KG1 (cell line): ENCODE measurements at places on chromosomes 4 and X.

GRCh38 chrX:5176766-5177165 is 1051.9 kb downstream of the NLGN4X start:
- no peak for DNase-seq

DNA sequence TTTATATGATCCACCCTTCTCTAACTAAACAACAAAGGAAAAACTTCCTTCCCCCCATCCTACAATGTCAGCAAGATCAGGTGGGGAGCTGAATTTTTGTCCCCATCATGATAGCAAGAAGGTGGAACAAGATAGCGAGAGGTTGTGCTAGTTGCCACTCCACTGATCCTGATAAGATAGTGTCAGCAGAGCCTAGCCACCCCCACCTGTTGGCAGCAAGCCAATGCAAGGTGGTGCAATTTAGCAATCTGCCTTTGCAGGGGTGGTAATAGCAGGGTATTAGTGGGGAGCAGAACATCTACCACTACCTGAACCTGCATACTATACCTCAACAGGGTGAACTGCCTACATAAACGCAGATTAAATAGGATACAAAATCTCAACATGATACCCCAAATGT is 80.2 kb upstream of the MAMLD1 start:
- no peak for DNase-seq

- DNase-seq = no peak
Measured at GRCh38 chr4:153476829-153477574, 10.8 kb downstream of the TMEM131L start.

DNA sequence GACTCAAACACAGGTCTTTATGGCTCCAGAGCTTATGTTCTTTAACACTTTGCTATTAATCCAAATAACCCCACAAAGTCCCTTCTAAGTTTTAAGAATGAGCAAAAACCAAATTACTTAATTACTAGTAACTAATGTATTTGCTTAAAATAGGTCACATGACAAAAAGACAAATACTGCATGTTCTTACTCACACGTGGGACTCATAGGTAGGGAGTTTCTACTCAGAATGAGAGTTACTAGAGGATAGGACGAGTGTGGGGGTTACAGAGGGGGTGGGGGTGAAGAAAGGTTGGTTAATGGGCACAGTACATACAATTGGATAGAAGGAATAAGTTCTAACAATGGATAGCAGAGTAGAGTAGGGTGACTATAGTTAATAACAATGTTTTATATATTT is 5.8 kb downstream of the RPS6KA3 start:
- no peak for DNase-seq

DNA sequence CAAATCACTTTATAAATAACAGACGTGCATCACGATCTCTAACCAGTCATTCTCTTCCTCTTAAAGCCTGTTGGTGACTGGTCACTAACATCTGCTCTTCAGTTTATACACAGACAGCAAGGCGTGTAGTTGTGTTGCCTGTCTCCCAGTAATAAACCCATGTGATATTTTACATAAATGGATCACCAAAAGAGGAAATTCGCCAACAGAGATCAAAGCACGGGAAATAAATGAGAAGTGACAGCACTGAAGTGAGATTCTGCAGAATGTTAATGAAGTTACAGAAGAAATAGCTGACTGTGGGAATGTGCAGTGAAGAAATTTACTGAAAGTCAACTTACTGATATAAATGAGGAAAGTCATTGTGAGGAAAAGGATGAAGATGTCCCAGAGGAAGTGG is 47.0 kb downstream of the AFF1 start:
- DNase-seq = no peak

DNA sequence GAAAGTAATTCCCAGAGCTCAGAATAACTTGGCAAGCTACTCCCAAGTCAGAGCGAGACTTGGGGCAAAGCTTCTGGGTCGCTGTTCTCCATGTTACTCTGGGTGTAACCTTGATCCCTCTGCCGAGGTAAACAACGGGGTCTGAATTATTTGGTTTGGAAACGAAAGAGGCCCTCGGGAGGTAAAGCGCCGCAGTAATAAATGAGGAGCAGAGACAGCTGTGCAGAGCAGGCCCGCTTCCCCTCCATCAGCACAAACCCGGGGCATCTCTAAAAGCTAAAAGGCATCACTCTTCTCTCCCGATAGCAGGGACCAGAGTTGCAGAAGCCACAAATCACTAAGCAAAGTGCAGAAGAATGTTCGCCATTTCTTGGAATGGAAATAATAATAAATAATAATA is 561.5 kb downstream of the BCOR start:
- no peak for DNase-seq

DNA sequence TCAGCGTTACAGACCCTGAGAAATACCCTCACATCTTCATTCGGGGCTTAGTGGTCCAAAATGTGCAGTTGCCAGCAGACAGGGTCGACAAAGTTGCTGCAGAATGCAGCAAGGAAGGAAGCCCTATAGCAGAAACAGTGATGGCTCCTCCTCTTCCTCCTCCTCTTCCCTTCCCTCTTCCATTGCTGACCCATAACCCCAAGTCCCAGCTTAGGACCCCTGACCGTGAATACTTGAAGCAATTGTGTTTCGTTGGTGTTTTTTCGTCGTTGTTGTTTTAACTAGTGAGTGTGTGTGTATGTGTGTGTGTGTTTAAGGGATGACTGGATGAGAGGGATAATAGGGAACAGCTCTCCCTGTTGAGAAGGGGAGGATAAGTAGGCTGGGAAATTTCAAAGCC is 69.5 kb downstream of the SLAIN2 start:
- no peak for DNase-seq

GRCh38 chrX:82648062-82648461 is 860.0 kb upstream of the POU3F4 start:
- DNase-seq = no peak

- no peak for DNase-seq
Measured at GRCh38 chr4:15703439-15703838, 574 bp downstream of the BST1 start.

DNA sequence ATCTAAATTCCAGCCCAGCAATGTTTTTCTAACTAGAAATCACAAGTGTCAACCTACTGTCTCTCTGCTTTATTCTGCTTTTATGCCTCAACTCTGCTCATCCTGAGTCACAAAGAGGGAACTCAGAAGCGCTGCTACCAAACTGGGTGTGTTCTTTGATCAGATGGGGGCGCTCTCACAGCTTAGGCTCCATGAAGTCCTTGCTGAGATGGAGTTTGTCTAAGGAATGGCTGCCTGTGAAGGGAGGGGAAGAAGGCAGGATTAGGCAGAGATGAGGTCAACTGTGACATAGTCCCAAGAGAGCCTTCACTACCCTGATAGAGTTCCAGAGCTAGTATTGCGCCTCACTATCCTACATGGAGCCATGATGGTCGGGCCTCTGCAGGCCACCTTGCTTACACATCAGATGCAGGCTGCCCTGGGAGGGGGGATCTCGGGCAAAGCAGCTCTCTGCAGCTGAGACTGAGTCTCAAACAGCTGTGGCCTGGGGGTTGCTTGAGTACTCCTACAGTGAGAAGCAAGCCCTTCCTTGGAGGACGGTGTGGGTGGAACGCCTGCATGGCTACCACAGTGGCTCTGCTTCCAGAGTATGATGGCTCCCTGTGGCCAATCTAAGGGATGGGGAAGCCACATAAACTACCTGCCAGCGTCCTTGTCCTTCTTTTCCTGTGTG is 219.9 kb downstream of the CCNG2 start:
- DNase-seq = no peak

DNA sequence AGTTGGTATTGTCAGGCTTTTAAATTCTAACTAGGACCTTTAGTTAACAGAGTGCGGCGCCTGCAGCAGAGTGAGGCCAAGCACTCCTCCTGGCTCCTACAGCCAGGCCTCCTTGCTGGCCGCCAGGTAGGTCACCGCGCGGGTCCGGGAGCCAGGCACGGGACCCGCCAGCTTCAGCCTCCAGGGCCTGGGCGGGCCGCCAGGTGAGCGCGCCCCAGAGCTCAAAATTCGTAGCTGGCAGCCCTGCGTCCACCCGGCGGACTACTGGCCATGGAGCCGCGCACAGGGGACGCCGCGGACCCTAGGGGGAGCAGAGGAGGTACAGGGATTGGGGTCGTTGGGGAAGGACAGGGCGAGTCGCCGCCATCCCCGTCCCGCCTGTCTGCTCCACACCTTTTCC is at the start of gene MAGIX:
TSS of gene MAGIX (plus strand) at position 139 of the 400 bp plus-strand sequence. CDS start at position 271, 132 bp downstream.
- no peak for DNase-seq
